EH (cell line): ENCODE measurements at places on chromosomes 16 and 17.

DNA sequence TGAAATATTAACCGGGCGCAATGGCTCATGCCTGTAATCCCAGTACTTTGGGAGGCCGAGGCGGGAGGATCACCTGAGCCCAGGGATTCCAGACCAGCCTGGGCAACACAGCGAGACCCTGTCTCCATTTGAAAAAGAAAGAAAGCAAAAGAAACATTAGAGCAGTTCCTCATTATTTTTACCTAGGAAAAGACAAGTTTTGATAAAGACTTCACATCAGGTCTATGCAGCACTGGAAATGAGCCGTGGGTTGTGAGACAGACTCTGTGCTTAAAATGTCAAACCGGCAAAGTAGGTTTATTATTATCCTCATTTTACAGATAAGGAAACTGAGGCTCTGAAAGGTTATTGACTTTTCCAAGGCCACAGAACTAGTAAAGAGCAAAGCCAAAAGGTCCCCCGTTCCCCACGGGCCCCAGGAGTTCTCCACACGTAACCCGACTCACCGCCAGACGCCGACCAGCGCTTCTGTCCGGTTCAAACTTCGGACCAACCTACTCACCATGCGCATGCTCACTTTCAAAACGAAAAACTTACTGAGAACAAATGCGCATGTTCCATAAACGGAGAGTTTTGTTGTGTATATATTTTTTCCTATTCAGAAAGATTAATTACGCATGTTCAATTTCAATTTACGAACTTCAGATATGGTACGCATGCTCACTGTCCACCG is 356 bp downstream of the TUBD1 start:
- DNase-seq, result no peak

- no peak for DNase-seq
Observed at GRCh38 chr17:52147431-52147830, 11.1 kb downstream of the CA10 start.

GRCh38 chr17:39174920-39175694 is 9.1 kb upstream of the ARL5C start:
- DNase-seq, result peak; percentile 69

DNA sequence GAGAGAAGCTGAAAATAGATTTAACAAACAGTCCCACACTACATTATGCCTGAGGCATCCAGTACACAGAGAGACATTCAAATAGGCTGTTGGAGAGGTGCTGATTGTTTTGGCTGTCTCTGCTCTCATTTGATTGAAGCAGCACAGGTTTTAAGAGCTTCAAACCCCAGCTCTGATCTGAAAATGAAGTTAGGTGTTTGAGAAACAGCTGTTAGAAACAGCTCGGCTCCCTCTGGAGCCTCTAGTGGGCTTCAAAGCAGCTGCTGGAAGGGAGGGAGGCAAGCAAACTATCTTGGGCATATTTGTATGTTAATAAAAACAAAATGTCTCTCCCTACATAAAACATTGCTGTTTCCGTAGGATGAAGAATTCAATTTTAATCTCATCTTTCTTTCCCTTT is 607.3 kb upstream of the GOT2 start:
- DNase-seq, result no peak

- DNase-seq, result peak; percentile 64
Observed at GRCh38 chr16:55672471-55672870, 16.7 kb downstream of the SLC6A2 start.

DNA sequence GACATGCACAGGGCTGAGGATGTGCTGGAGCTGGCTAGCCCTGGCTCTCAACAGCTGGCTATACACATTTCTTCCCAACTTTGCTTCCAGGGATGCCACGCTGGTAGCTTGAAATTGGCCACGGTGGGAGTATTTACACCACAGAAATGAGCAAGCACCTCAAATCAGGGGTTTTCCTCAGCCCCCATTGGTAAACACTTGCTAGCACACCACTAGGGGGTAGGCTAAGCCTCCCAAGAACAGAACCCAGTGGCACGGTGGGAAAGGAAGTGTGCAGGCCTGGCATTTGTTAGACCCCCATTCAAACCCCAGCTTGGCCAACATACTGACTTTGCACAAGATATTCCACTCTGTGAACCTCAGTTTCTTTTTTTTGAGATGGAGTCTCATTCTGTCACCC is 12.9 kb downstream of the DRC3 start:
- peak; percentile 21 for DNase-seq

- DNase-seq, result no peak
Observed at GRCh38 chr16:52114379-52114778, 432.6 kb downstream of the TOX3 start.

GRCh38 chr16:21638573-21638975 is 13.8 kb downstream of the IGSF6 start:
- peak; percentile 56 for DNase-seq

DNA sequence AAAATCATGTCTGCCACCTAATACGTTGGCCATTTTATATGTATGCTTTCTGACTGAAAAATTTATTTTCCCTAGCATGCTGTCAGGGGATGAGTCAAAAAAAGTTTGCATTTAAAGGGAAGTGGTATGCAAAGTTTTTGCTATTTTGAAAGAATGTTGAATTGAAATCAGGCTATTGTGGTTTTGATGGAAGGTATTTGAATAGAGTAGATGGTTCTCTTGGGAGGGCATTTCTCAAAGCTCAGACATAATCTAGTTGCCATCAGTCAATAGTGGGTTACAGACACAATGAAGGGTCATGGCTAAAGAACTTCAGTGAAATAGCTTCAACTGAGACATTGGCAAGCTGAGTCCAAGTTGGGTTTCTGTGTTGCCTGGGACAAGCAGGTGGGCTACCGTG is 102.4 kb downstream of the MAP2K6 start:
- no peak for DNase-seq

GRCh38 chr17:82648742-82649331 is 593 bp upstream of the WDR45B start:
- DNase-seq, result no peak

DNA sequence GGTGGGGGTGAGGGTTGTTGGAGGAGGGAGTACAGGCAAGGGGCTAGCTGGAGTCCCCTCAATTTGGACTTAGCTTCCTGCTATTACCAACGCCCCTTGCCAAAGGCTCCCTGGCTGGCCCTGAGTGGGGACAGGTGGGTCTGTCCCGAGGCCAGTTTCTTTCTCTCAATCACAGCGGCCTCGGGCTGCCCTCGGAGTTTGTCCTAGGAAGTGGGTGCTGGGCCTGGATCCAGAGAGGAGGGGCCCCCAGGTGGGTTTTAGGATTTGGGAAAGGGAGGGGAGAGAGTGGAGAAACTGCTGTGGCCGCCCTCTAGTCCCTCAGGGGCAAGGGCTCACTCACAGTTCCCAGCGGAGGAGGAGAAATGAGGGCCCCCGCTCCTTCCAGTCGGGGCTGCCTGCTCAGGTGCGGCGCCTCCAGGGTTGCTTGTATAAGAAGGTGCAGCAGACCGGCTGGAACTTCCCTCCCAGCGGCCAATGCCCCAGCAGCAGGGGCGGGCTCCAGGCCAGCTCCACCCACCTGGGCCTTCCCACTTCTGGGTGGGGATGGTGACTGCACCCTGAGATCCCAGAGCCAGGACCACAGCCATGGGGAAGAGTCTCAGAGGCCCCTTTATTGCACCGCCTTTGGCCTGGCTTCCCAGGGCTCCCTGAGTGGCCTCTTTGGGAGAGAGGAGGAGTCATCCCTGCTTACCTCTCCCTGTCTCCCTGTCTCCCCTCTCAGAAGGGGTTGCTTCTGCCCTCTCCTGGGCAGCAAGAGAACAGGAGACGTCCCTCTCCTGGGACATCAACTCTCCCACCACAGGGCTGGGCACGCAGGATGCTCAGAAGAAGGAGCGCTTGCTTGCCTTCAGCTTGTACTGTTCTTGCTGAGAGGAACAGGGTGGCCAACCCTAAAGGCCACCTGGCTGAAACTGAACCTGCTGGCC is 112.0 kb upstream of the SMURF2 start:
- DNase-seq, result peak; percentile 79
